BJ (cell line): ENCODE measurements at places on chromosomes 11 and 22.

DNA sequence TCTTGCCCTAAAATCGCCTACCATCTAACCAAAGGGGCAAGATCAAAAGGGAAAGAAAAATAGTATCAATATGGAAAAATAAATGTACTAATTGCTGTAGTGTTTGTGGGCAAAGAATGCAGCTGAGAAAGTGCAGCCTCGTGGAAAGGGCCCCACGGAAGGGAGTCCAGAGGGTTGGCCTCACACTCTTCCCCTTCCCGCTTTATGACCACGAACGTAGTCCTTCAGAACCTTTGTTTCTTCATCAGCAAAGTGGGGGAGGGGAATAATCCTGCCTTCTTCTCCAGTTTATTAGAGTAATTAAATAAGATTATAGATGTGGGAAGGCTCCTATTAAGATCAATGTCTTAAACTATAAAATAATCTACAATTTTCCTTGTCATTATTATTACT is 41.0 kb downstream of the FLI1 start:
- DNase-seq, result no peak

DNA sequence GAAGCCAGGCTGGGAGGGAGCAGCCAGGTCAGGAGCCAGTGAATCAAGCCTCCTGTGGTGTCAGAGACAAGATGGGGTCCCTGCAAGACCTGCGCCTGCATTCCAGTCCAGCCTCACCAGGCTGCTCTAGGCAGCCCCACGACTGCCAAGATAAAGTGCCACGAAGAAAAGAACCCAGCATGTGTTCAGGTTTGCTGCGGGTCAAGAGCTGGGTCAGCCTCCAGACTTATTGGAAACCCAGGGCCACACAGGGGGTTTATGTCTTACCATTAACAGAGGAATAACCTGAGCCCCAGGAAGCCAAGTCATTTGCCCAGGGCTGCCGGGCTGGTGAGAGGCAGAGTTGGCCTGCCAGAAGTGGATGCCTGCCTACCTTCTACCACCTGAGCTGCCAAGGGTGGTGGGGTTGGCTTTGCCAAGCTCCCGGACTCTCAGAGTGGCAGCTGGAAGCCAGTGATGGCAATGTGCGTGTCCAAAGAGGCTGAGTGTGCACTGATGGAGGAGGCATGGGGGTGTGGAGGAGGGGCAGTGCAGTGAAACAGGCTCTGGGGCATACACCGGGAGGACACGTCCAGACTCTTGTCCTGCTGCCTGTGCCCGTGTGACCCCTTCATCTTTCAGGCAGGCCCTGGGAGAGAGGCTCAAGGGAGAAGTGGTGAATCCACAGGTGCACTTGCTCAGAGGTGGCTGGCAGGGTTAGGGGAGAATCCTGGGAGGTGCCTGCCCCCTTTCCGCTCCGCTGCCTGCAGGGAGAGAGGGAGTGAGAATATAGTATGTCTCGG is 1.7 kb downstream of the RASD2 start:
- no peak for DNase-seq

DNA sequence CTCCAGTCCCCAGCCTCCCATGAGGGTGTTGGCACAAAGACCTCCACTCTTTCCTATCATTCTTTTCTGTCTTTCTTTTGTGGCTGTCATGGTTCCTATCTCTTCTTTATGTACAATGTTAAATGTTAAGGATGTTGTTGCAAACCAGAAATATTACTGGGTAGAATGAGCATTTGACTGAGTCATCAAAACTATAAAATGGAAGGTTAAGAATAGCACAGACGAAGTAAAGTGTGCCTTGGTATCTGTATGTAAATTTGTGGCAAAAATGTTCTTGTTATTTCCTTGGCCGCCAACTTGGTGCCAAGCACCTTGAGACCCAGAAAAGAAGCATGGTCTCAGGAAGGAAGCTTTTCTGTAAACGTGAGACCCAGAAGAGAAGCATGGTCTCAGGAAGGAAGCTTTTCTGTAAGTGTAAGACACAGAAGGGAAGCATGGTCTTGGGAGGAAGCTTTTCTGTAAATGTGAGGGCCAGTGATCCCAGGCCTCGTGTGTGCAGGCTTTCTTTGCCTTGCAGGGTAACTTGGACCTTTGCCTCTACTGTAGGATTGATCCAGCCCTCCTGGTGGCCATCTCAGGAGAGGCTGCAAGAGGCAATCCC is 6.7 kb upstream of the PKP3 start:
- no peak for DNase-seq

- no peak for DNase-seq
These were observed 28.3 kb downstream of the GRIK4 start for GRCh38 chr11:120539667-120540369.

DNA sequence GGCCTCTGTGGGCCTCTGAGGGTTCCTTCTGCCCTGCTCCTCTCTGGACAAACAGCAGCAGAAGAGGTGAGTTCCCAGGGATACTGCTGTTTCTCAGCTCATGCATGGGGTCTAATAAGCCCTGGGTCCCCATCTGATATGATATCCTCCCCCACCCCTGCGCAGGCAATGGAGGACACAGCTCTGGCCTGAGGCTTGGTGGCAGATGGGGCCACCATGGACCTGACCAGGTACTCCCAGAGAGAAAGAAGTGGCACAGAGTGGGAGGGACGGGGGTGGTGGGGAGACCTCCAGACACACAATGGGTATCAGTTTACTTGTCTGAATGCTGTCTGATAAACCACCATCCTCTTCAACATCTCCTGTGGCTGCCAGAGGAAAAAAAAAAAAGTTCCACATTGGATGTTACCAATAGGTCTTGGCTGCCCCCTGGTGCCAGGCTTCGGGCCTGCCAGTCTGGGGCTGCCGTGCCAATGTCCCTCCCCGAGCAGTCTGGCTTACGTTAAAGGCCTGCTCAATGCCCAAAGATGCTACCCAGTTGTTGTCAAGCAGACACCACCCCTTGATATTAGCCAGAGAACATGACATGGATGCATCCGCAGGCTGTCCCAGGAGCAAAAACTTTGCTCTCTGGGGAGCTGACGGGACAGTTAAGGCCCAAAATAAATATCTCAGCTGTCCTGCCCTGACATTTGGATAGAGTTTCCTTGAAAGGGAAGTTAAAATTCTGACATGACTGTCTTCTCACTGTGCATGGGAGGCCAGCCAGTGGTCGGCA is 27.9 kb upstream of the ABCC8 start:
- DNase-seq, result no peak

DNA sequence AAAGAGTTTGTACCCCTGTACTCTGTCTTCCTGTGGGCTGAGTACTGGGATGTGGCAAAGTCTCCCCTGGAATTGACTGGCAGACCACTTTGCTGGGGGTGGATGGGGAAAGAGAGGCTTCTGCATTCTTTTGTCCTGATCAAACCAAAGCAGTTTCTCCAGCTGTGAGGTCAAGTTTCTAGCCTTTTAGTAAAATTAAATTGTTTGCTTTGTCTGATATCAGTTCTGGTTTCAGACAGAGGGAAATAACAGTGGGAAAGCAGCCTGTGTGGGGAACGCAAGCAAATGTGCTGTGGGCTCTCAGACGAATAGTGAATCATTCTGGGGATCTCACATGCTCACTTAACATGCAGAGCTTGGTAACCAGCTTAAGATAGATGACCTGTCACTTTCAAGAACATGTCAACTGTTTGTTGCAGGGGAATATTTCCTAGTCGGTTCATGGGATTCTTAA is 151.6 kb downstream of the FAT3 start:
- no peak for DNase-seq

DNA sequence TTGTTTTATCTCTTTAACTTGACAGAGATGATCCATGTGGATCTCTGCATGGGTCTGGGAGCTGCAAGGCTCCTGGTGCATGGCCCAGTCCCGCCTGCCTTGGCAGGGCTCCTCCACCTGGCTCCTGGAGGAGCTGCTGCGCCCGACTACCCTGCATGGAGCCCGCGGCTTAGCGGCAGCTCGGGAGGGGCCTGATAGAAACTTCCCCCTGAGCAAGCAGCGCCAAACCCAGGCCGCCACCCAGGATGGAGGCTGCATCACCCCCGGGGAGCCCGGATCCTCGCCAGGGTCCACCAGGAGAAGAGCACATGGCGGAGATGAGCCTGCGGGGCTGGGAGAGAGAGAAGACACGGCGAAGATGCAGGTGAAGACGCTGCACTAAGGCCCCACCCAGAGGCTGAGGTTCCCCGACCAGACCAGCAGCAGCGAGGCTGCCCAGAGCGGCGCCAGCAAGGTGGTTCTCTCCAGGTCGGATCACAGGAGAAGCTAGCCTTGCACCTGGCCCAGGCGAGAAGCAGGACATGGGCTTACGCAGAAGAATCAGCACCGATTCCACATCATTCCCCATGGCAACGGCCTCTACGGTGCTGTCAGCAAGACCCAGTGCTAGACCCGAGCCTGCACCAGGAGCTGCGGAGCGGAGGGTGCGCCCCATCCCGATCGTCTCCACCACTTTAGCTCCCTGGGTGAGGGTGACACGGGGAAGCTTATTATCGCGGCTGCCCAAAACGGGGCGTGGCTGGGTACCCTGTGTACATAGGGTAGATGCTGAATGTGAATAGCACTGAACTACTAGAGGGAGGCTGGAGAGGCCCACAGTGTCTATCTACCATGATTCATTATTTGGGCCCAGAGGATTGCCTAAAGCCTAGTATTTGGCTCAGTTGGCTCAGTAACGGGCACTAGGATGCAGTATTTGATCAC is 41.3 kb upstream of the VPREB1 start:
- no peak for DNase-seq
